Hepatic stellate cell (primary cell): ENCODE measurements at places on chromosomes 5 and 9.

- no peak for DNase-seq
Observed at GRCh38 chr9:134518004-134518606, 123.5 kb upstream of the COL5A1 start.

GRCh38 chr9:71515107-71515506 is 253.2 kb downstream of the CEMIP2 start:
- no peak for DNase-seq

GRCh38 chr9:98641695-98642094 is 67.0 kb downstream of the GABBR2 start:
- DNase-seq, result no peak

DNA sequence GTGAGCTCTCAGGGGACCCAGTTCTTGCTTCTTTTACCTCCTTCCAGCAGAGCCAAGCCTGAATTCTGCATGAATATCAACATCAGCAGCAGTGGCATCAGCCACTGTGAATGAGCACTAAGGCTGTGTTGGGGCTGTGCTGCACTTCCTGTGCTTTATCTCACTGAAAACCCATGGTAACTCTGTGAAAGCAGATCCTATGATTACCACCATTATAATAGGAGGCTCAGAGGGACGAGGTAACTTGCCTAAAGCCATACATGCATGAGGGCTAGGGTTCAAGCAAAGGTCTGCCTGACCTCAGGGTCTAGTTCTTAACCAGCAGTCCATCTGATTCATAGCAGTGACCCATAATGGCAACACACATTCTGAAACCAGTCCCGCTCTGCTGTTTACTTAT is 60.5 kb upstream of the RAPGEF1 start:
- no peak for DNase-seq

- DNase-seq, result no peak
Observed at GRCh38 chr9:14203356-14204056, 110.4 kb downstream of the NFIB start.

- no peak for DNase-seq
Observed at GRCh38 chr5:169430671-169431070, 129.7 kb upstream of the SLIT3 start.

DNA sequence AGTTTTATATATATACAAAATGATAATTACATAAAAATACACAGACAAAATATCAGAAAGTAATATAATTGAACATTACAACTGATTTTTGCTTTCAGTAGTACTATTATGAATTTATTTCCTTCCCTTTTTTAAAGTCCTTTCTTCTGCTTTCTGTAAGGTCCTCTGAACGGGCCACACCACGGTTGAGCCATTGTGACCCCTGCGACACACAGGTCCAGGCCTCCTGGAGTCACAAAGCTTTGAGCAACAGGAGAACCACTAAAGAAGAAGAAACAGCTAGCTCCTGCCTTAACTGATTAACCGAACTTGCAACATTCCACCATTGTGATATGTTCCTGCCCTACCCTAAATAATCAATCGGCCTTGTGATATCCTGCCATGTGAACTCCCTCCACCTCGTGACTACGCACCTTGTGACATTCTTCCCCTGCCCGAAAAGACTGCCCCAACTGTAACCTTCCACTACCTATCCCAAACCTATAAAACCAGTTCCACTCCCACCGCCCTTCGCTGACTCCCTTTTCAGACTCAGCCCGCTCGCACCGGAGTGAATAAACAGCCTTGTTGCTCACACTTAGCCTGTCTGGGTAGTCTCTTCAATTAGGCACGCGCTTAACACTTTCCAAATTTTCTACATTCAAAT is 375.0 kb upstream of the RFX3 start:
- no peak for DNase-seq

DNA sequence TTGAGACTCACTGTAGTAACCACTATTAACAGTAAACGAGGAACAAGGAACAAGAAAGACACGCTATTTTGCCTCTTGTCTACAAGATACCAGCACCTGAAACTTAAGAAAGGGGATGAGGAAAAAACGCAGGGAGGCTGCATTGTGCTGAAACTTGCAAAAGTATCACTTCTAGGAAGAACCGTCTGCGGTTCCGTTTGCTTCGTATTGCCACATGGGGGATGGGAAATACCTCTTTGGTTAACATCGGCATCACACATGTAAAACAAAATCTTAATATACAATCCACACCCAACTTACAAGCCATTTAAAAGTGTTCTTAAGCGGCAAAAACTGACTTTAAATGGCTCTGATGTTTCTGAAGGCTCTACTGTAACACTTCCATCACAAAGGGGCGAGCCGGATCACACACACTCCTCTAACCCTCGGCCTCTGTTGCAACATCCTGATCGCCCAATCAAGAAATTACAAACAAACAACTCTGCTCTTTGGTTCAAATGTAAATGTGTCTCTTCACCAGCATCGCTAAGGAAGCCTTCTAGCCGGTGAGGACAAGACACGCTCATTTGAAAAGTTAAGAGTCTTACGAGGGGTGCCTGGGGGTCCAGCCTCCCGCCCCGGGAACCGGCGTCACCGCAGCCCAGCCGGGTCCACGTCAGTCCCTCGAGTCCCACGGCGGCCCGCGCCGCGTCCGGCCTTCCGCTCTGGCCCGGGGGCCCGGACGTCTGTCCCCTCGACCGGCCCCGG is 621 bp downstream of the SEC16A start:
- peak; percentile 55 for DNase-seq

DNA sequence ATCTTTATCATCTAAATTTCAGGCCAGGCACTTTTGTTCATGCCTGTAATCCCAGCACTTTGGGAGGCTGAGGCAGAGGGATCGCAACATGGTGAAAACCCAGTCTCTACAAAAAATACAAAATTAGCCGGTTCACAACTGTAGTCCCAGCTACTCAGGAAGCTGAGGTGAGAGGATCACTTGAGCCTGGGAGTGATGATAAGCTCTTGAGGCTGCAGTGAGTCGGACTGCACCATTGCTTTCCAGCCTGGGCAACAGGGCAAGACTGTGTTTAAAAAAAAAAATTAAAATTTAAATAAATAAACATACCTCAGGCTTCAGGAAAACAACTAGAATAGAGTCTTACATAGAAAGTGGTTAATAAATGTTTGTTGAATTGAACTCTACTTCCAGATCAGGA is 147.4 kb downstream of the AGTPBP1 start:
- no peak for DNase-seq

DNA sequence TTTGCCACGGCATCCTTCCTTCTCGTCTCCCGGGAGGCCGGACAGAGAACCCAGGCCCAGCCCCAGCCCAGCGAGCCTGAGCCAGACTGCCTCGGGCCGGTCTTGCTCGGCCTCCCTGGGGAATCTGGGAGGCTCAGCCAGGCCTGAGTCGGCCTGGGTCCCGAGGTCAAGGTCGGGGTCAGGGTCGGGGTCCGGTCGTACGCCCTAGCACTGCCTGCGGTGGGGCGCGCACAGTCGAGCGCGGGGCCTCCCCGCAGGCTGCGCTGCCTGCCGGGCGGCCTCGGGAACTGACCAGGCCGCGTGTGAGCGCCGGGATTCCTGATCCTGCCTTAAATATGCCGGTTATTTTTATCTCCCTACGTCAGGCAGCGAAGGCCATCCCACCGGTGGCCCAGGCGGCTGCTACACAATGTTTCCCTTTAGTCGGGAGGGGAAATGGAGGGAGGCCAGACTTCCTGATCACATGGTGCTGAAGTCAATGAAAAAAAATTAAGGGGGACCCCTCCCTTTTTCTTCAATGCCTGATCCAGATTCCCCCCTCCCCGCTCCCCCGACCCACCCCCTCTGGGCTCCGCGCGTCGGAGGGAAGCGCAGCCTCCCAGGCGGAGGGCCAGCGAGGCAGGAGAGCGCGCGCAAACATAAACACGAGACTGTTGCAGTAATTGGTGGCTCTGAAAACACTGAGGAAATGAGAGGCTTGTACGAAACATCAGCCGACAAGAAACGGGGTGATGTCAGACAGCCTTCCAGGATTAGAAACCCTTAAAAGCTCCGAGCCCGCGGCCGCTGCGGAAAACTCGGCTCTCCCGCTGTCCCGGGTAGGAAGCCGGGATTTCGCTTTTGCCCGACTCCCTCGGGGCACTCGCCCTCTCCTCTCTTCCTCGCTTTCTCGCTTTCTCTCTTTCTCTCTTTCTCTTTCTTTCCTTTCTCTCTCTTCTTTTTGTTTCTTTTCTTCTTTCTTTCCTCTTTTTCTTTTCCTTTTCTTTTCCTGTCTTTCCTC is 148.2 kb upstream of the KLF4 start:
- peak; percentile 96 for DNase-seq

GRCh38 chr9:87337335-87338087 is 160.2 kb upstream of the DAPK1 start:
- DNase-seq, result no peak

DNA sequence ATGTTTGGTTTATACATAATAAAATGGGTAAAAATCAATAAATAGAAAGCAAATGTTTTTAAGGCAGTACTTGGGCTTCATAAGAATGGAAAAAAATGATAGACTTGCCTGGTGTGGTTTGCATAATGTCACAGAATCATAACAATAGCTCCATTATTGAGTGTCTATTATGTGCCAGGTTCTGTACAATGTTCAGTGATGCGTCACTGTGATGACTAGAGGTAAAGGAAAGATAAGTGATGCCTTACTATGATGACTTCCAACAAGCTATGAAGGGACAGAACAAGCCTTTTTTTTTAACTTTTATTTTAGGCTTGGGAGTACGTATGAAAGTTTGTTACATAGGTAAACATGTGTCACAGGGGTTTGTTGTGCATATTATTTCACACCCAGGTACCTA is 128.8 kb downstream of the TMC1 start:
- no peak for DNase-seq

- DNase-seq, result no peak
Observed at GRCh38 chr9:114001794-114002261, 76.3 kb downstream of the AMBP start.

DNA sequence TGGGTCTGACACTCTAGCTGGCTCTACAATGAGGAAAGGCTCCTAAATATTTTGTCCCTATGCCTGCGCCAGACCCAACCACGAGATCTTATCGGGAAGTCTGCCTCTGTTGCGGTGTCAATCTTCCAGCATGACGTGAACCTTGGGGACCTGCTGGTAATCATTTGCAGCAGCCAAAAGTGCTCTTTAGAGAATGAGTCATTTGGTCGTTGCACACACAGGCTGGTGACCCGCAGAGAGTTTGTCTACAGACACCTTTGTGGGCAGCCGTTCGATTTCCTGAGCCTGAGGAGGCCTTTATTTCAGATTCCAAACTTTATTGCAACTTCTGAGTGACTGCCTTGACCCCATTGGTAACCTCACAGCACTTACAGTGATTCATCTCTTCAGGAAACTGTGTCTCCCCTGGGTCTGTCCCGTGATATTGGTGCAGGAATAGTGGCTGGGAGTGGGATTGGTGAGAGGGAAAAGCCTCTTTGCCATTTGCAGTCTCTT is 326.1 kb downstream of the NSG2 start:
- DNase-seq, result no peak

DNA sequence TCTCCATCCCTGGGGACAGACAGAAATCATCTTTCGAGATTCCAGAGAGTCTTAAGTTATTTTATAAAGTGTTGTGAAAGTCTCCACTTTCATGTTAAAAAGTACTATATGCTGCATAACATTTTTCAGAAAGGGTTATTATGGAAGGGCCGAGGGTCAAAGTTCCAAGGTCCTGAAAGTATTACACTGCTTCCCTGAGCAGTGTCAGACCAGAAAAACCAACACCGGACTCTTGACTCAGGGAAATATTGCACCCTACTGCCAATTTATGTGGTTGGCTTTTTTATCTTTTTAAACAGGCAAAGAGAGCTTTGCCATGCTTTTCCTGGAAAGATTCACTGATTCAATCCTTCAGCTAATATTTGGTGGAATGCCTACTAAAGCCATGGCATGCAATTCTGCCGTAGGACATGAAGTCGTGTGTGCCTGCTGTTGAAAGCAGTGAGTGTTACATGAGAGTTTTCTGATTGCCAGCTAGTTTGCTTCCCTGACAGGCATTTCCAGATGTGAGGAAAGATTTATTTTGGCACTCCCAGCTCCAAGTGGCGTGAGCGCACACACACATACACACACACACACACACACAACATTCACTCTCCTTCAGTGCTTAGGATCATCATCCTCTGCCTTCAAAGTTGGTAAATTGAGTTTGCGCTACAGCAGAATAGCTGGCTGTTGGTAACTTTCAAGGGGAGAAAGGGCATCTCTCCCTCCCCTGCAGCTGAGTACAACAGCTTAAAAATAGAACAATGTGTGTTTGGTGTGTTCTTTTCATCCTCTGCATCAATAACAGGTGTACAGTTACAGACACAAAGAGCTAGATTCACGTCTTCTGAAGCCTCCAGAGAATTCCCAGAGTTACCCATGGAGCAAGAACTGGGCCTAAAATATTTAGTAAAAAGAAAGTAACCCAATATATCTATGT is 45.6 kb downstream of the SLC1A3 start:
- no peak for DNase-seq

GRCh38 chr5:40649463-40650030 is 30.2 kb upstream of the PTGER4 start:
- no peak for DNase-seq

GRCh38 chr5:2439608-2440007 is 311.9 kb downstream of the IRX2 start:
- no peak for DNase-seq

DNA sequence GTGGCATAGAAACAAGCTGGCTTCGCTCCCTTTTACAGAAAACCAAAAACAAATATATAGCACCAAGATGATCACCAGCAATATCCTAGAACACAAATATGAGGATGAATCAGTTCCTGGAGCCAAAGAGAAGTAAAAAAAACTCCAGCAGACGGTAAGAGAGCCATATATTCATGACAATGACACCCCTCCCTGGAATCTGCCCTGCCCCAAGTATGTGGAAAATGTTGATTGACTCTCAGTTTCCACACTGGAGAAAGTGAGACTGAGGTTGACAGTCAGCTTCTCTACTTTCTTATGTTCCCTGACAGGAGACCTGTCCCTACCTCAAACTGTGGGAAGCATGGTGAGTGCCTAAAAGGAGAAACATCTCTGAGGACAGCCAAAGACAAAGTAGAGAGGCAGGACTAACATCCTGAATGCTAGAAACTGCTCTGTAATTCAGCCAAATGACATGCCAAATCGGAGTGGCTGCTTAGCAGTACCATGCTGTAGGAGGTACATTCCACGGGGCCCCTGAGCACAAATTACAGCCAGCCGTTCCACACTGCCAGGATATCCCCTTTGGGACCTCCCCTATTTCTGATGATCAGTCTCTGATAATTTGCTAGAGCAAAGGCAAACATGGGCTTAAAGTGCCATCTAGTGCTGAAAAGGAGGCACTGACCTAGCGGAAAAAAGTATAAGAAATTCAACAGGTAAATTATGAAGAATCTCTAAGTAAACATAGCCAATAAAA is 424.0 kb upstream of the RGMB start:
- DNase-seq, result peak; percentile 53

DNA sequence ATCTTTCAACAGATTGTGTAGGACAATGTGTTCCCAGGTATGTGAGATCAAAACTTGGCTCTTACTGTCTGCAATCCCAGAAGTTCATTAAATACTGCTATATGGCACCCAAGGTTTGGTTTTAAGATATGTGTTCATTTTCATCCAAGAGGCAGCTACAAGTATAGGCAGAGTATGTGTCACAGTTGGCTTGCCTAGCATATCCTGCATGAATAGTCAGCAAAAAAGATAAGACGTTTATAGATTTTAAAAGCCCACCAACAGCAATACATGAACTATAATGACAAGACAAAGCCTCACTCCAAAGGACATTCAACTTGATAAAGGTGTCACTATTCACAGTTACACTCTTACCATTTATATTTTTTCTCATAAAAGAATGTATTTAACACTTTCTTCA is 99.1 kb downstream of the BNC2 start:
- no peak for DNase-seq

- DNase-seq, result peak; percentile 13
Observed at GRCh38 chr5:128174951-128175350, 91.4 kb downstream of the SLC12A2 start.

GRCh38 chr5:171676286-171676944 is 109.2 kb upstream of the SMIM23 start:
- no peak for DNase-seq

GRCh38 chr5:147690595-147690994 is 91.9 kb downstream of the JAKMIP2 start:
- DNase-seq, result no peak
